ENCODE measurements at places on chromosomes 2 and 18. TPM values are rescaled to one million over a fixed set of nuclear protein-coding genes. Genes with fewer than 3 reads are reported as not detected.

Gene TAF1B
- total RNA-seq, result 20.5 TPM

Gene CCDC85A
- total RNA-seq, result 2.8 TPM

Gene HRH4
- 0.60 TPM for total RNA-seq

Gene BOLL
- not detected for total RNA-seq

Gene SPATA3
- total RNA-seq, result not detected

Gene APLF
- total RNA-seq, result 11.6 TPM

Gene FBXO48
- 2.0 TPM for total RNA-seq

Gene DOCK10
- 16.7 TPM for total RNA-seq

Gene CRYGC
- not detected for total RNA-seq

DNA sequence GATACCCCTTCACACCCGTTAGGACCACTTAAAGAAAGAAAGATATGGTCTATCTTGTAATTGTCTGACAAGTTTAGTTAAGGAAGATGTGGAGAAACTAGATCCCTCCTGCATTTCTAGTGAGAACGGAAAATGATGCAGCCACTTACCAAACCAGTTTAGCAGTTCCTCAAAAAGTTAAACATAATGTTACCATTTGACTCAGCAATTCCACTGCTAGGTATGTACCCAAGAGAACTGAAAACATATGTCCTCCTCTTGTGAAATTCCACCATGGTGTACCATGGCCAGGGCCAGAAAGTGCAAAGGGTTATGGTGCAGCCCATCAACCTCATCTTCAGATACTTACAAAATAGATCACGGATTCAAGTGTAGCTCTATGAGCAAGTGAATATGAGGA, 79.0 kb upstream of the ID2 start:
- H3K36me3 ChIP-seq, result no peaks in the 10 kb centered on the region
- no peak overlapping the region for H3K27ac ChIP-seq
- no peaks in the 10 kb centered on the region for H3K4me1 ChIP-seq

GRCh38 chr18:22465859-22466457, 48.2 kb upstream of the CTAGE1 start:
- H3K36me3 ChIP-seq, result no peaks in the 10 kb centered on the region
- H3K4me3 ChIP-seq, result no peak overlapping the region
- H3K27ac ChIP-seq, result no peak overlapping the region
- DNase-seq, result peak; percentile 23

- no peak overlapping the region for H3K27ac ChIP-seq
- DNase-seq, result no peak
- H3K4me1 ChIP-seq, result no peaks in the 10 kb centered on the region
- H3K36me3 ChIP-seq, result no peaks in the 10 kb centered on the region
- H3K27me3 ChIP-seq, result no peaks in the 10 kb centered on the region
Measured at GRCh38 chr2:225597911-225598310, 198.4 kb downstream of the NYAP2 start.

DNA sequence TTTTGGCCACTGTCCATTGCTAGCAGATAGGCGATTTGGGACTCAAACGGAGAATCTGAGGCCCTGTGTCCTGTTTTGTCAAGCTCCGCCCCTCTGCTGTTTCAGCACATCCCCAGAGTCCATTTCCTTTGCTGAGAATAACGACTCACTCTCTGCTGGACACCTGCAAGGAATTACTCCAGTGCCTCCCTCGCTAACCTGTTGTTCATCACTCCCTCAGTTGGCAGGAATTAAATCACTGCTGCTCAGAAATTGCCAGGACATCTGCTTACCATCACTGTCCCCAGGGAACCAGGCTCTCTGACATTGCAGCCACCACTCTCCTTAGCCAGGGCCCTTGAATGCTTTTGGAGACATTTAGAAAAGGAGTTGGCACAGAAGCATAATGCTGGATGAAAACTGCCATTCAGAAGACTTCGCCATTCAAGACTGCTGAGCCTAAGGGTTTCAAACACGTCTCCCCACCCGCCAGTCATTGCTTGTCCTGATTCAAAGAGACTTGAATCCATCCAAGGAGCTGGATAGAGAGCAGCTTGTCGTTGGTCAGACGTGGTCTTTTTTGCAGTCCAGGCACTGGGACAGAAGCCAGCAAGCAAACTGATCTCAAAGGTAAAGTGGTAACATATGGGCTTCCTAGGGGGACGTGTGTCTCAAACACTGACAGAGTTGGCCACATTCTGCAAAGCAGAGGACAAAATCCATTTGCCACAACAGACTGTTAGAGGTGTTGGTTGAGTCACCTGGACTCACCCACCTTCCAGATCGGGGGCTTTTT, 155.3 kb downstream of the UXS1 start:
- no peaks in the 10 kb centered on the region for H3K27me3 ChIP-seq
- peaks cover 7% of the 10 kb centered on the region for H3K4me1 ChIP-seq
- peak; percentile 33 for DNase-seq
- no peak overlapping the region for H3K27ac ChIP-seq
- H3K36me3 ChIP-seq, result no peaks in the 10 kb centered on the region

DNA sequence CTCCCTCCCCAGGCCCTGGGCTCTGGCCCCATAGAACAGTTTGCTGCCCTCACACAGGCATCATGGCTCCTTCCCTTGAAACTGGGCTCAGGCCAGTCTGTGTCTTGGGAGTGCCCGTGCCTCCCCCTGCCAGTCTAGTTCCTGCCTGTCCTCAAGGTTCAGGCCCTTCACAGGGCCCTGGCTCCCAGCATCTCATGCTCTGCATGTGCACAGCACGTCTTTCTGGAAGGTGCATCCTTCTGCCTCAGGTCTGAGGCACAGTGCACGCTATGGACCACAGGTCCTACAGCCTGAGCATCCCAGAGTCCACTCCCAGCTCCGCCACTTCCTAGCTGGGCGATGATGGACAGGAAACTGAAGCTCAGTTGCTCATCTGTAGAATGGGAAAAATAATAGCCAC, 35.6 kb upstream of the FOSL2 start:
- no peak for DNase-seq
- H3K27ac ChIP-seq, result peak overlapping the region; percentile 70
- H3K4me3 ChIP-seq, result no peak overlapping the region
- H3K27me3 ChIP-seq, result no peaks in the 10 kb centered on the region

GRCh38 chr2:150410809-150411208, 76.7 kb downstream of the RND3 start:
- H3K4me1 ChIP-seq, result peaks cover 10% of the 10 kb centered on the region
- H3K36me3 ChIP-seq, result no peaks in the 10 kb centered on the region
- H3K27ac ChIP-seq, result no peak overlapping the region
- no peaks in the 10 kb centered on the region for H3K27me3 ChIP-seq

- DNase-seq, result no peak
- no peak overlapping the region for H3K4me3 ChIP-seq
- no peaks in the 10 kb centered on the region for H3K36me3 ChIP-seq
- H3K27me3 ChIP-seq, result no peaks in the 10 kb centered on the region
- no peak overlapping the region for H3K27ac ChIP-seq
- peaks cover 18% of the 10 kb centered on the region for H3K4me1 ChIP-seq
Measured at GRCh38 chr2:133636287-133636686, 68.0 kb upstream of the NCKAP5 start.
